Activated naive CD8-positive, alpha-beta T cell treated with anti-CD3 and anti-CD28 coated beads for 36 hours (primary cell): ENCODE measurements at places on chromosomes 7 and 10.

DNA sequence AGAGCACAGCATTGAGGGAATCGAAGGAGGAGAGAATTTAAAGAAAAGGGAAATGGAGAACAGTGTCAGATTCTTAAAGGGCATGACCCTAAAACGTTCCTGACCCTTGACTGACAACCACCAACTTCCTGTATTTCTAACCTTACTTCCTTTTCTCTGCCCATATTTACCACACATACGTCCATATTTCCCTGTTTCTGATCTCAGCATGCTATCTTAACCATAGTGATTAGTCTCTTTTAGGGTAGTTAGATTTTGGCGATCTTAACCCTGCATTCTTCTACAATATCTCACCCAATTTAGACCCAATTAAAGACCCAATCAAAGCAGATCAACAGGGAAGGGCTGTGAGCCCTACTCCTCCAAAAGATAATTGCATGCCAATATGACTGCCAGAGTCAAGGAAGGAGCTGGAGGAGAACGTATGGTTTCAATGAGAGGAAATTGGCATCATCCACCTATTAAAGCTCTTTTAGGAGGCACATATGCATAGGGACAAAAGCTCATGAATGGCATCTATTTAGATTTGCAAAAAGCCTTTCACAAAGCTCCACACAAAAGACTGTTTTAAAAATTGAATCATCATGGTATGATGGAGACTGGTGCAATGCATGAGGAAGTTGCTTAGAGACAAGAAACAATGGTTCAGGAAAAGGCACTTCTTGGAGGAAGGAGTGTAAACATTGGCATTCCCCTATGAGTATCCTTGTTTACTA, 49.0 kb upstream of the ARHGAP12 start:
- no peak for DNase-seq

DNA sequence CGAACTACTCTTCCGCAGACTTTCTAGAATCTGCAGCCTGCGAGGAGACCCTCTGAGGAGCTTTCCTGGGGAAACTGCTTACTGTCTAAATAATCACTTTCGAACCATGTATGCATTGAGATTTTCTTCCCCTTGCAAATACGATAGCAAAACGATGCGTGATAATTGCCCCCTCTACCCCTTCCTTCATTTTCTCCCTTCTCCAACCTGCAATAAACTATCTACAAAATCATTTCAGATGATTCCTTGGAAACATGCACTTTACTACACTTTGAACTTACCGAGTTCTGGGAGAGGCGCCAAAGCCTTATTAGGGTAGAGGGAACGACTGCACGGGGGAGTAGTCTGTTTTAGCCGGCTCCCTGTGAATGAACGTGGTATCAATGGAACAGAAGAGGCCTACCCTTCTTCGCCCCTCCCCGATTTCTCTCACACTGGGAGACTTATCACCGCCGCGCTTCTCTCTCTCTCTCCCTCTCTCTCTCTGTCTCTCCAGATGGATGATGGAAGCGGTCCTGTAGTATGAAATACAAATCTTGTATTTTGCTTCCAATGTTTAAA, at the start of gene FGFBP3:
FGFBP3 (minus strand) TSS at position 370 of the 561 bp plus-strand sequence. CDS start 517 bp downstream, outside the sequence.
- peak; percentile 42 for DNase-seq

- no peak for DNase-seq
Observed at GRCh38 chr7:96479015-96479645, 157.2 kb upstream of the SLC25A13 start.

DNA sequence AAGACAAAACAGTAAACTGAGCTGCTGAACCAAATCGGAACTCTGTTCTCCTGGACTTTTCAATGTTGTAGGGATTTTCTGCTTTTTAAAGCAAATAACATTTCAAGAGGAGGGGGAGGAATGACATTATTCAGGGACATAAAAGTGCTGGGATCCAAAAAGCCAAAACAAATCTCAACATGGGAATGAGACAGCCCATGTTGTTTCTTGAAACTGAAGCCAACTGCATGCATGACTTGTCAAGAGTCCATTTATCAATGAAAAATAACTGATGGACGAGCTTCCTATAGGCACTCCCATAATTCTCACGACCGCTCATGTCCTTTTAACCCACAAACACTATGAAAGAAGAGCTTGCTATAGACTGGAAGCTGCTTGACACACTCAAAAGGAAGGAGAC, 27.8 kb downstream of the FAM53B start:
- DNase-seq, result no peak

GRCh38 chr10:112389271-112389822, 15.4 kb downstream of the ACSL5 start:
- peak; percentile 64 for DNase-seq

DNA sequence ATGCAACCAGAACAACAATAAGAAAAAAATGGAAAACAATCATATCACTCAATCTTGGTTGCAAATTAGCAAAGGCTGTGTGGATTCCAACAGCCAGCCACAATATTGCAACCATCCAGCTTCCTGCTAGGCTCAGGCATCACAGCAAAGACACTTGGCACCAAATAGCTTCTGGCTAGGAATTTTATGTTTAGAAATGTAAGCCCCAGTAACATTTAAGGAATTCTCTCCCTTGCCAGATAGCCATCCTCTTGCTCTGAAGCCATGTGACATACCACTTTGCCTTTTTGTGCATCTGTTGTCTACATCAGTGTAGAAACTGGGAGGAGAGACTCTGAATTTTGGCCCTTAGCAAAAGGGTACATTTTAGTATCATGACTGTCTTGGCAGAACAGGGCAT, 22.2 kb downstream of the MKX start:
- no peak for DNase-seq

- DNase-seq, result no peak
Observed at GRCh38 chr7:144641389-144642044, 194.3 kb downstream of the TPK1 start.

DNA sequence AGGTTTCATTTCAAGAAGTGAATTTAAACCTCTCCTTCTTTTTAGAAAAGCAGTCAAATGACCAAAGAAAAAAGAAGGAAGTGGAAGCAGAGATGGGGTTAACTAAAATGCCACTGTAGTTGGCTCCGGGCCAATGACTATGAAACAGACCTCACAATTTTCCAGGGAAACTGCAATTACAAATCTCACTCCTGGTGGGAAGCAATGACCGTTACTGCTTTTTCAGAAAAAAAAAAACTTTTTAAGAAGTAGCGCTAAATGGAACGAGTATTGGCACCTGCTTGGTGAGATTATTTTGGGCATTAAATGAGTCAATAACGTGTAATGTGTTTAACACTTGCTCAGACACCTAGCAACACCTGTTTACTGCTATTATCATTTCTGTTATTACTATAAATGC, 1.2 kb downstream of the SFRP4 start:
- DNase-seq, result no peak

GRCh38 chr10:59905066-59905730, 1.2 kb downstream of the CCDC6 start:
- DNase-seq, result peak; percentile 60

DNA sequence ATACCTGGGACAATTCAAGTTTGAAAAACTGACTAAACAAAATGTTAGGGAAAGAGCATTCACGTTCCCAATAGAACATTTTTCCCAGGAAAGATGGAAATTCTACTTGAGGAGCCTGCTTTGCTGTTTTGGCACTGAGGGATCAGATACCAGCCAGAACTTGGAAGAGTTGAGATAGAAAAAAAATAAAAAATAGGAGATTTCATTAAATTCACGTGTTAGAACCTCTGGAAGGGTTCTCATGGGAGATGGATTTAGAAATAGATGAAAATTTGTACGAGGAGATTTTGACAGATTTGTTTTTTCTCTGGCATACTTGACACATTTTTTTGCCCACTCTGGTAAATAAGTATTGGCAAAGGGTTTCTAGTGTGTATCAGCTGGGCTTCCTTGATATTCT, 63.7 kb downstream of the CELF2 start:
- DNase-seq, result no peak

DNA sequence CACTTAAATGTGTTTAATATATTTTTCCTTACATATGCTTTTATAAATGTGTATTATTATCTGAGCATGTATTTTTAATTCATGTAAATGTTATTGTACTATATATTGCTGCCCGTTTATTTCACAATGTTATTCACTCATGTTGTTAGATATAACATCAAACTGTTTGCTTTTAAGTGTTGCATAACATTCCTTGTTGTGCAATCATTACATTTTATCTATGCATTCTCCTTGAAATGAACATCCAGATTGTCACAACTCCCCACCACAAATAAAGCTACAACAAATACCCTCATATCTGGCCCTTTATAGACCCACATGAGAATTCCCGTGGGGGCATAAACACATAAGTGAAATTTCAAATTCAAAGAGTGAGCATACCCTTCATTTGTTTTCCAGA, 264.2 kb downstream of the HPSE2 start:
- no peak for DNase-seq

DNA sequence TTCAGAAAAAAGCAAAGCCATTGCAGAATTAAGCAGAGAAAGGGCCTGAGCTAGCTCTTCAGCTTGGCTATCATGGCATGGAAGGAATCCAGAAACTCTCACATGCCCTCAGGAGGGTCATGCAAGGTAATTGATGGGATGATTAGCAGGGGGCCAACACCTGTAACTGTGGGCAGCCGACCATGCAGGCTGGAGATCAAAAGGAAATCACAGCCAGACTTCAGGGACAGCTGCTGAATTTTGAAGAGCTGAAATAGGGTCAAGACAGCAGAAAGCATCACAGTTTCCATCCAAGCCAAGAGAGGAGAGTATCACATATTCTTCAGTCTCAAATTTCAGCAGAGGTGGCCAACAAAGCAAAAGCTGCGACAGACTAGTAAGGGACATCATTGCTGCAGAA, 239.6 kb upstream of the STEAP1 start:
- DNase-seq, result no peak

DNA sequence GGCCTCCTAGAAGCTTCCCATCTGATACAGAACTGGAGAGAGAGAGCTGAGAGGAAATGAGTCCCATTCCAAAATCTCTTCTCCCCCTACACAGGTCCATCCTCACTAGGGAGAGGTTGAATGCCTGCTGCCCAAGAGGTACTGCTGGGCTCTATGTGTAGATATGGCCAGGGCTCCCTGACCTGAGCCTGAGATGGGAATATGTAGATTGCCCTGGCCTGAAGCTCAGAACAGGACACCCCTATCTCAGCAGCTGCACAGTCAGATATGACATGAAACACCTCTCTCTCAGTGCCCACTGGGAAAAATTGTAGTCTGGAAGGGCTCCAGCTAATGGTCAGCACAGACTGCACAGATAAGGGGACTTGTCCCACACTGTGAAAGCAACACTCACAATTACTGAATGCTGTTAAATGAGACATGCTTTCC, 3.1 kb upstream of the IFIT1B start:
- no peak for DNase-seq

- DNase-seq, result no peak
Observed at GRCh38 chr10:112852306-112852705, 97.7 kb upstream of the TCF7L2 start.

GRCh38 chr7:95267754-95268153, 56.6 kb downstream of the PON1 start:
- no peak for DNase-seq

GRCh38 chr7:102888561-102889233, 24.1 kb upstream of the LRRC17 start:
- DNase-seq, result no peak

DNA sequence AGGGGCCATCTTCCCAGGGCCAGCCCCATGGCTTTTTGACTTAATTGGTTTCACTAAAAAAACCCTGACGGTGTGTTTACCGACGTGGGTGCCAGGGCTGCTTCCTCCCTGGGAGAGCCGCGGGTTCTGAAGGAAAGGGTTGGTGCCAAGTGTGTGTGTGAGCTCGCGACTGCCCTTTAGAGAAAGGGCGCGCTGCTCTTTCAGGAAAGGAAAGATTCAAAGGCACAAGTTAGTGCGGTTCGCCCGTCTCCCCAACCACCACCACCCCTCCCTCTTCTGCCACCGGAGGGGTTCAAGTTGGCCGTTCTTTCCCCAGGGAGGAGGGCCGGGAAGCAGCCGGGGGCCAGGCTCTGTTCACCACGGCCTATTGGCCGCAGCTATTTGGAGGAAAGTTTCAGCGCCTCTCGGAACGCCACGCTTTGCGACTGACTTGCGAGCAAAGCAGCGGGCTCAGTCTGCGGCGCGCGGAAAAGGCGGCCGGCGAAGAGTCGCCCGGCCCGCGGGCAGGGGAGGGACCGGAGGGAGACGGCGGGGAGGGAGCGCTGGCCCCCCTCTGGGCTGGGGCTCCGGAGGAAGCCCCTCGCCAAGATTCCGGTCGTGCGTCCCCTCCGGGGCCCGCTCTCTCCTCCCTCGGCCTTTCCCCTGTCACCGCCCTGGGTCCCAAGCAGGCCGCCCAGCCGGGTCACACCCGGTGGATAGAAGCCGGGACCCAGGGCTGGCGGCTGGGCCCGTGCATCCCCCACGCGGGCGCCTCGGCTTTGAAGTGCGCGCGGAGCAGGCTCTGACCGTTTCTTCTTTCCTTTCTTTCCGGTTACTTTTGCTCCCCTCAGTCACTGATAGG, 165.9 kb upstream of the PPP1R3A start:
- DNase-seq, result peak; percentile 8

- DNase-seq, result no peak
Observed at GRCh38 chr10:34024282-34024681, 689.8 kb upstream of the NRP1 start.

DNA sequence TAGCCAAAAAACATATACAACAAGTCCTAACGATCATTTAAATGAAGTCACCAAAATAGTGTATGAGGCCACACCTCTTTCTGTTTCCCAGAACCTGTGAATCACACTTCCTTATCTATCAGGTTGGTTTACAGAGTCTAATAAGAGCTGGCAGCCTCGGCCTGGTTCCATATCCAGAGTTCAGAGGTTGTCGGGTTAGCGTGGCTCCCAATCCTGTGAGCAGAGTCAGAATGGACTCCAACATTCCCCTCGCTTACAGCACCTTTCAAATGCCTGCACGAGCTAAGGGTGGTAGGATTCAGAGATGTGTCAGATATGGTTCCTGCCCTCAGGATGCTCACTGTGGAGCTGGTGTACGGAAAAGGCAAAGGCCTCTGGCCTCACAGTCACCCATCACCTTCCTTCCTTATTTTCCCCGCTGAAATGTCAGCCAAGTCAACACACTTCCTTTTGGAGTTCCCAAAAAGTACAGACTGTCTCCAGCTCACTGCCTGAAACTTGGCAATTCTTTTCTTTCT, 6.0 kb downstream of the IL15RA start:
- no peak for DNase-seq

- no peak for DNase-seq
Observed at GRCh38 chr10:56469482-56469881, 108.4 kb upstream of the ZWINT start.

DNA sequence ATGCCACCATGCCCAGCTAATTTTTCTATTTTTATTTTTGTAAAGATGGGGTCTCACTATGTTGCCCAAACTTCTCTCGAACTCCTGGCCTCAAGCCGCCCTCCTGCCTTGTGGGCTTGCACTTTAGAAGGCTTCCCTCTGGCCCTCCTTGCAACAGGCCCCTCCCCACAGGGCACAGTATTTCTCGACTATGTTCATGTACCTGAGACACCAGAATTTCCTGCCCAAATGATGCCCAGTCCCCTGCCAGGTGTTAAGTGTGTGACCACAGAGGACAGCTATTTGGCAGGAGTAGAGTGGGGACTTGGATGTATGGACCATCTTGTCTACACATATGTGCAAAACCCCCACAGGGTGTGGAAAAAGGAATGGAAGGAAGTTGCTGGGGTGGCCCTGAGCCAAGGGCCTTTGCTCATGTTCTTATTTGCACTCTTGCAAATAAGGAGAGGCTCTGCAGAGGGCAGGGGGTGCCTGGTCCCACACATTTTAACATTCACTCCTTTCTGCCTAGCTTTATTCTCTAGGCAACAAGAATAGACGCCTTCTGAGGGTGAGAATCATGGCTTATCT, 168.4 kb upstream of the PODXL start:
- no peak for DNase-seq

GRCh38 chr10:100413173-100413572, 49.6 kb upstream of the WNT8B start:
- DNase-seq, result no peak

GRCh38 chr10:132094581-132095234, 29.0 kb downstream of the JAKMIP3 start:
- no peak for DNase-seq
